ENCODE measurements at places on chromosomes 13 and 19. TPM values are rescaled to one million over a fixed set of nuclear protein-coding genes. Genes with fewer than 3 reads are reported as not detected.
A peak's percentile ranks its signal among the peaks of the same experiment; 100 is the strongest.

Gene ZNF835
- not detected for polyA plus RNA-seq

Gene RYR1
- polyA plus RNA-seq: 4.5 TPM

DNA sequence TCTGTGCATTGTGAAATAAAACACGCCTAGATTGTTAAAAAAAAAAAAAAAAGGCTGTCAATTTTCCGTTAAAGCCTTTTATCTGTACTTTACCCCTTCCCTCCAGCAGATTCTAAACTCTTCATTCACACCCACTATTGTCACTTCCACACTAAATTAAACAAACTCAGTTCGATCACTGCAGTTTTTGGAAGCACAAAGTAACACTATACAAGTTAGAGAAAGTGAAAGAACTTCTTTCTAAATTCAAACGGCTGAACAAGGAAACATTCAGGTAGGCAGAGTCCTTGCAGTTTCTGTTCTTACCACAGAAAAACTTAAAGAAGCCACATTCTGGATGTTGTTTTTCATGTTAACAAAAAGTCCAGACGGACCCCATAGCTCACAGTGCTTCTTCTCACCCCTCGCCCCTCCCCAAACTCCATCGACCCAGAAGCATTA, 27.5 kb upstream of the UBE2L5 start:
- DNase-seq: no peak

- DNase-seq: no peak
Observed at GRCh38 chr13:77740931-77741596, 43.6 kb downstream of the SLAIN1 start.

Gene CFAP97D2
- polyA plus RNA-seq: not detected

Gene ZNF536
- not detected for polyA plus RNA-seq

GRCh38 chr13:78604782-78605611, 1.6 kb upstream of the POU4F1 start:
- DNase-seq: peak; percentile 61

Gene ZNF83
- 0.03 TPM for polyA plus RNA-seq

- DNase-seq: no peak
Observed at GRCh38 chr13:21031594-21032275, 29.7 kb downstream of the LATS2 start.

Gene LPAR2
- 5.2 TPM for polyA plus RNA-seq

Gene HPN
- 0.12 TPM for polyA plus RNA-seq

Gene FUT6
- polyA plus RNA-seq: not detected

GRCh38 chr19:4007836-4008539, 452 bp downstream of the PIAS4 start:
- DNase-seq: no peak

GRCh38 chr13:104301171-104301975, 1235.2 kb upstream of the SLC10A2 start:
- no peak for DNase-seq

Gene TTYH1
- 0.32 TPM for polyA plus RNA-seq

Measured in A549 (cell line).